ENCODE measurements at places on chromosomes 3 and 15.

GRCh38 chr3:23271876-23272741 is 69.0 kb downstream of the UBE2E2 start:
- no peak for DNase-seq

GRCh38 chr15:42133886-42134502 is 22.4 kb downstream of the PLA2G4F start:
- DNase-seq = peak; percentile 76

DNA sequence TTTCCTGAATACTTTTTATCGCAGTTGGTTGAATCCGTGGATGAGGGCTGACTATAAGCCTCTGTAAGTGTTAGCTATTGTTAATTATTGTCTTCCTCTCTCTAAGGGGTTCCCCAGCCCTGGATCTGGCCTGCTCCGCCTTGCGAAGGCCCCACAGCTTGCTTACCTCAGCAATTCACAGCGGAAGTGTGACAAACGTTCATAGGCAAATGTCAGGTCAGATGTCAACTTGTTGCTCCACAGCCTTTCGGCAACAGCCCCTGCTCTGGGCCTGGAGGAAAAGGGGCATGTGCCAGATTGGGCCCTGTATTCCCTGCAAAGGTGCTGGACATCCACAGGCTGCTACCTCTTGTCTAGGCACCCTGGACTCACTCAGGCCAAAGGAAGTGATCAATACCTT is 25.3 kb upstream of the CELF6 start:
- no peak for DNase-seq

DNA sequence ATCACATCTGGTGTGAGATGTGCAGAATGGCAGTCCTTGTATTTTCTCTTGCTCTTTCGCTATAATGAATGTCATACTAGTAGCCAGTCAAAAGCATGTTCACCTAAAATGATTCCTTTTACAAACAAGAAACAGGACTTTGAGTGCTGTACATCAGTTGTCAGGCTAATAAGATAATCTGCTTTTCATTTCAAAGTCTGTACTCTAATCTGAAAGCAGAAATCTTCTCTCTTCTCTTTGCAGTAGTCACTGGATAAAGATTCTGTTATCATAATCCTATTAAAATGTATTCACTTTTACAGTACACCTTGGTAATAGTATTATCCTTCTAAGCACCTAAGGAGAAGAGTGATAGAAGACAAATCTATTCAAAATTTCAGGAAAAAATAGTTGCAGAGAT is 300.1 kb downstream of the MFSD1 start:
- no peak for DNase-seq

DNA sequence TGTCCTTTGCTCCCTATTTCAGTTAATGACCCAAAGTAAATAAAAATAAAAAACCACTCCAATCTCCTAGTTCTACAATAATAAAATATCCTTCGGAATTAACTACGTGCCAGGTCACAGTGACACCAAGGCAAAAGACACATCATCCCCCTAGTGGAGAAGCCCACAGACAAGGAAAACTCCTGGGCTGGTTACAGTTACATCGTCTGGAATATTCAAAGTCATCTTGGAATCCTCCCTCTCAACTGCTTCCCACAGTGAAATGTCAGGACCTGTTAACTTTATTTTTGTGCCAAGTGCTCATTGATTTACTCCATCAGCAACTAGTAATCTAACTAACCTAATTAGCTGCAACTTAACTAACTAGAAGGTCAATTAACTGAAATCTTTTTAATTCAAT is 349.3 kb downstream of the MAGI1 start:
- no peak for DNase-seq

DNA sequence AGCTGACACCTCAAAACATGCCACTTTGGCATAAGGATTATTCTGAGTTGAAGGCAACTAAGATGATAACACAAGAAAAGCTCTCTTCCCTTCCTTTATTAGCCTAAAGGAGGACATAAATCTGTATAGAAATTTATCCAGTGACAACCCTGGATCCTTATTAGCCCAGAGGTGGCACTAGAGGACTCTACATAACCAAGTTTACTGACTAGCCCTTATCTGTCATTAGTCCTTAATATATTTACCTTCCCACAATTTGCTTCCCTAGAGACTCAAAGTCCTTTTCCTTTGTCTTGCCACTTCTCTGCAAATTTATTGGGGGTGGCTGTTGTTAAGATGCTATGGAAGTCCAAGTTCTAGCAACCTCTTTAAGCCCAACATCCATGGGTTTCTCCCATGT is 26.7 kb downstream of the CEP70 start:
- DNase-seq = no peak

DNA sequence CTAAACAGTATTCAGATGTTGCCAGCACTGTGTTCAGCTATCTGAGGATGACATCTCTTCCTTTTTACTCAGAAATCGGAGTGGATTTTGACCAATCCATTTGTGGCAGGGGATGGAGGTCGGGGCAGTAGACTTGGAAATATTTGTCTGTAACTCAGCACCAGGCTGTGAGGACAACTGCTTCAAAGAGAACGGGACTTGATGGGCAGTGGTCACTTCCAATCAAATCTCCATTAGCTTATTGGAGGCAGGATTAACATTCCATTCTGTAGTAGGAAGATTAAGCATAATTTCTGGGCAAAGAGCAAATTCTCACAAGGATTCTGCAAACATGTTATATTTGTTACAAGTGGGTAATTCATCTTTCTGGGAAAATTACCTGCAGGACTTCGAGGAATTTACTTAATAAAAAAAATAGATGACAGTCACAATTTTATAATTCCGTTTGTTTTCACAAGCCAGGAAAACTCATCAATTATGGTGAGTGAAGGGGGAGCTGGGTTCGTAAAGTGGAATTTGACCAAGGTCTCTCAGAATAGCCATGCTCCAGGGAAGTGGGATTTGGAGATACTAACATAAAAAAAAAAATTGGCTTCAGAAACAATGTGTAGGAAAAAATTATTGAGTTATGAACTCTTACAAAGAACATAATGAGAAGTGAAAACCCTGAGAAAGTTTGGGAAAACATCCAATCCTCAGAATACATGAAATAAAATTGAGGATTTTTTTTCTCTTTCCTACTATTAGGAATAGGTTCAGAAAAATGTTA is 18.1 kb downstream of the CRABP1 start:
- no peak for DNase-seq

GRCh38 chr3:127857333-127857732 is 35.0 kb upstream of the MGLL start:
- peak; percentile 21 for DNase-seq

DNA sequence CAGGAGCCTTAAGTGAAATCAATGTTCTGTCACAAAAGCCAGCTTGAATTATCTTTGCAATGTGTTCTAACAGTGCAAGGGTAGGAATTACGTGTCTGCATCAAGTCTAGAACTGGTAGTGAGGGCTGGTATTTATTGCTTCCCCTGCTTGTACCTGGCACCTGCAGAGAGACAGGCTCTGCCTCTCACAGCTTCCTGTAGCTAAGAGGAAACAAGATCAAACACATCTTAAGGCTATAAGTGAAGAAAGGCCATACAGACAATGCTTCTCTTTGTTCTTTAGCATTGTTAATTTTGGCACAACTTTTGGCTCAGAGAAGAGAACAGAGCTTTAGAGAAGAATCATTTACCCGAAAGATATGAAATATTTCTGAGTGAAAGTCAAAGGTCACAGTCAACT is 479.9 kb downstream of the GRM7 start:
- no peak for DNase-seq

GRCh38 chr3:100665230-100665629 is 44.1 kb upstream of the TFG start:
- DNase-seq = no peak

GRCh38 chr3:101938262-101938847 is 89.0 kb downstream of the NFKBIZ start:
- peak; percentile 73 for DNase-seq

DNA sequence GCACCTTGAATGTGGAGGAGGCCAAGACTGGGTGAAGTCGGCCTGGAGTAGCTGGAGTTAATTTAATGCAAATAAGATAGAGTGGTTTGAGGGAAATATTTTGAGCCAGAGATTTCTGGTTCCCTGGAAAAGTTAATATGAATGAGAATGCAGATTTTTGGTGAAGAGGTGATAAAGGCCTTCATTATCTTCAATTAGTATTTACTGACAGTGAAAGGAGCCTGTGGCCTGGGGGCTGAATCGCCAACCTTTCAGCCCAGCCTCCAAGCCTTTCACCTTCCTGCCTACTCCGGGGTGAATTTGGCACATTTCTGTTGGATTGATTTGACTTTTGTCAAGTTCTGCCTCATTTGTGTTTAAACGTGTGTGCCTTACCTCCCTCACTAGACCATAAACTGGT is 147.8 kb downstream of the SOX2 start:
- no peak for DNase-seq

DNA sequence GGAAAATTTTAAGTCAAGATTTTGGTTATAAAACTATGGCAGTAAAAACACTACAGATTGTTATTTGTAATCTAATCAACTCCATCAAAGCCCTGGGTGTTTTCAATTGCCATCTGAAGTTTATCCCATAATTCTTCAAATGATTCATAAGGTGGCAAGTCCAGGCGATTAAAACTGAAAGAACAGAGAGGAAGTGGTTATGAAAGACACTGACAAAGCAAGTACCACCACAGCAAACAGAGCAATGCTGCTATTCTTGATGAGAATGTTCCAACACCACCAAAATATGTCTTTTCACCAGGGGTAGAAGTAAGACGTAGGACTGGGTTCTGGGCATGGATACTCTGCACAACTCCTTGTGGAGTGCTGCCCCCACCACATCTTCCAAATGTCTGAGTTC is 86.9 kb upstream of the PRTG start:
- peak; percentile 43 for DNase-seq

DNA sequence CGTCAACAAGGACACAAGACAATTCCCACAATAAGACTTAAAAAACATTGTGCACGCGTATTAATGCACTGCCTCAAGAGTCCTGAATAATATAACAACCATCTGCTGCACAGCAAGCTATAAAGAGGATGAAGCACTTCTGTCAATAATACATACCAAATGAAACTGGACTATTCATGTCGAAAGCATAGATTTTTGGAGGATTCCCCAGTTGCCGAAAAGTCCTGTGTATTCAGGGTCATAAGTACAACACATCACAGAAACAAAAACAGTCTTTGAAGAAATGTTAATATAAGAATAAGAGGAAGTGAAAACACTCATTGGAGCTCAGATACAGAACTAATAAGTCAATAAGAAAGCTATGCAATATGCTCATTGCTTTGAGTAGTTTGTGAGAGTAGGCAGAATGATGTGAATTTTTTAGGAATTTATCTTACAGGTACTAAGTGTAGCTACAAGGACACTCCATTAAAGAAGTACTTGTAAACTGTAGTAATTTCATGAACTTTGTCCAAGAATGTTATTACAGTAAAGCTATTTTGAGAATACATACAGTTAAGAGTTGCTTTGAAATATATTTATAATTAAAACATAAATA is 31.6 kb downstream of the CBLB start:
- DNase-seq = no peak

- no peak for DNase-seq
Observed at GRCh38 chr3:184218814-184219213, 10.6 kb upstream of the VWA5B2 start.

- DNase-seq = no peak
Observed at GRCh38 chr15:95940431-95940985, 390.0 kb upstream of the NR2F2 start.

- DNase-seq = no peak
Observed at GRCh38 chr3:8366219-8366810, 135.3 kb upstream of the LMCD1 start.

DNA sequence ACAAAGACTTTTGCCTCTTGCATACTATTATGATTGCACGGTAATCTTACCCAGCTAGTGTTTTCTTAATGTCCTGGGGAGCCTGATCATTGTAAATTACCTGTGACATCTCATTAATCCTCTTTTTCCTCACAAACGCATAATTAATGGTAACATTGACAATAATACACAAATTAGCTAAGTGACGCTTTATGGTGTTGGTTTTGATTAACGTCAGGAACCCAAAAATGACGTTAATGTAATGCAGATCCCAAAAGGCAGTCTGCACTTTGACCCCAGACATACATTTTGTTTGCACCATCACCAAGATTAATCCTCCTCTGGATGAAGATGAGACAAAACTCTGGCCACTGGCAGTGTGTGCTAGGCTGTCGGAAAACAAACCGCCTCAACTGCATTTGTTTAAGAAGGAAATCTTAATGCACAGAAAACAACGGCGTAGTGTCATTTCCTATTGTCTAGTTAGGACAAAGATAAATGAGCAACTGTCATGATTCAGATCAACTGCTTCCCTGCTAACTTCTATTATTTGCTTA is 83.9 kb upstream of the CDIN1 start:
- no peak for DNase-seq

GRCh38 chr3:41044523-41044922 is 154.8 kb upstream of the CTNNB1 start:
- DNase-seq = no peak

GRCh38 chr15:72758182-72758581 is 25.4 kb downstream of the ADPGK start:
- no peak for DNase-seq

- no peak for DNase-seq
Observed at GRCh38 chr3:58848826-58849225, 182.3 kb upstream of the FAM3D start.

GRCh38 chr3:185552358-185552877 is at the start of gene LIPH:
LIPH (minus strand) TSS chr3:185552588; CDS start chr3:185552471, 117 bp downstream.
- DNase-seq = peak; percentile 70

DNA sequence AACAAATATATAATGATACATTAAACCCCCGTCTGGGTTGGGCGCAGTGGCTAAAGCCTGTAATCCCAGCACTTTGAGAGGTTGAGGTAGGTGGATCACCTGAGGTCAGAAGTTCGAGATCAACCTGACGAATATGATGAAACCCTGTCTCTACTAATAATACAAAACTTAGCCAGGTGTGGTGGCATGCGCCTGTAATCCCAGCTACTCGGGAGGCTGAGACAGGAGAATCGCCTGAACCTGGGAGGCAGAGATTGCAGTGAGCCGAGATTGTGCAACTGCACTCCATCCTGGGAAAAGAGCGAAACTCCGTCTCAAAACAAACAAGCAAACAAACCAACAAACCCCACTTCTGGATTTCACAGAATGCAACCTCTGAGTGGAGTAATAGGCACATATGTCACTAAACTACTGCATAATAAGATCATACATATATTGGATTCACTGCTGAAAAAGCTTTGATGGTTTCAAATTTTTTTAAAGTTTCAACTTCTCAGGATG is 718.2 kb downstream of the SI start:
- DNase-seq = no peak

GRCh38 chr3:123655400-123655799 is 70.5 kb upstream of the HACD2 start:
- peak; percentile 50 for DNase-seq

DNA sequence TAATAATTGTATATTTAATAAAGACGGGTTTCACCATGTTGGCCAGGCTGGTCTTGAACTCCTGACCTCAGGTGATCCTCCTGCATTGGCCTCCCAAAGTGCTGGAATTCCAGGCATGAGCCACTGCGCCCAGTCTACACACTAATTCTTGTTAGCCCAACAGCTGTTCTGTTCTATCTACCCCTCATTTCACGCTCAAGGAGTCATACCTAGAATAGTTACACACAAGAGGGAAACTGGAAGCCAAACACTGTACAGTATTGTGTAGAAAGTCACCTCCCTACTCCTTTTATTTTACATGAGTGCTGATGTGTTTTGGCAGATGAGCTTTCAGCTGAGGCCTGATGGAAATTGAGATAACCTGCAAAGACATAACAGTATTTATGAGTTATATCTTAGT is 13.4 kb upstream of the CTDSPL2 start:
- DNase-seq = no peak

- DNase-seq = no peak
Observed at GRCh38 chr3:113285226-113285625, 73.9 kb downstream of the BOC start.

GRCh38 chr15:95829062-95829461 is 501.4 kb upstream of the NR2F2 start:
- peak; percentile 17 for DNase-seq

Measured in NB4 (cell line).